ENCODE measurements at places on chromosomes 12 and 14.
A peak's percentile ranks its signal among the peaks of the same experiment; 100 is the strongest.

DNA sequence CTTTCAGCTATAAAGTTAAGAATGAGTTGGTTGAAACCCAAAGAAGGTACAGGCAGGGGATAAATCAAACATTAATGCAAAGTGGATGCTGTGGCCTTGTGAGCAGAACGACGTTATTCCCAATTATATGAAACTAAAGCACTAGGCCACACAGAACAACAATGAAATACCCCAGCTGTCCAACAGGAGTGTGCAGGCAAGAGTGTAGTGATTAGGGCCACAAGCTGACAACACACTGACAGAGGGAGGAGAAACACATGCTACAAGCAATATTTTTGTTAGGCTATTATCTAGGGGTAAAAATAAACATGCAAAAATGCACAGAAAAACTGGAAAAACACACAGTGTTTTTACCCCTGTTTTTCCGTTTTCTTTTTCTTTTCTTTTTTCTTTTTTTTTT lies 15.0 kb downstream of the MAP3K9 start:
- DNase-seq: no peak

GRCh38 chr12:91576432-91576831 lies 393.8 kb upstream of the DCN start:
- DNase-seq: no peak

- DNase-seq: no peak
Measured at GRCh38 chr12:114221957-114222630, 183.8 kb downstream of the TBX5 start.

DNA sequence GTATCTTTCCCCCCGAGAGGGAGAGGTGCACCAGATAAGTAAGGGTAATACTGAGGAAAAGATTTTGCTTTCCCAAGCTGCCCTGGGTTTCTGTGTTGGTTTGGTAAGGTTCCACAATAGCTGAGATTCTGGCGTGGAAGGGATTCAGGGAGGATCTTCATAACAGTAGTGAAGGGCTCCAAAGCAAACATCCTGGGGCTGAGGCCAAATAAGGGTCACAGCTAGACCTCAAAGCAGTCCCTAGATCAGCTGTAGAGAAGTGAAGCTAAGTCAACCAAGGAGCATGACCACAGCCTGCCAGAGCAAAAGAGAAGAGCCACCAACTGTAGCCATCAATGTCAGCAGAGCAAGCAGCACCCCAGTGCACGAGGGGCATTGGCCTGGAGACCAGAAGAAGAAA lies 73.2 kb upstream of the SLC35F4 start:
- no peak for DNase-seq

DNA sequence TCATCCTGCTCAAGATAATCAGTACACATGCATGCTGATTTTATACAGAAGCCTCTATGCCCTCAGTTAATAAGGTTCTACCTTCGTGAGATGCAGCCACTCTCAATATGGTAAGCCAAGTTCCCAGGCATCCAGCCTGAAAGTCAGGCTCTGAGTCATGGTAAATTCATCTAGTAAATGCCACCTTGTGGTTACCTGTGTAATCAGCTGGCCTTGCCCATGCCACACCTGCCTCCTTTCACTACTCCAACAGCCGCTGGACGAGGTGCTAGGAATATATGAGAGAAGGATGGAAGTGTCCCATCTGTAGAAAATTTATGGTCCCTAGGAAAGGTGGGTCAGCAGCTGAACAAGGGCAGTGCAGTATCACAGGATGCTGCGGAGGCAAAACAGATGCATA lies 207.3 kb downstream of the SSPN start:
- DNase-seq: no peak

DNA sequence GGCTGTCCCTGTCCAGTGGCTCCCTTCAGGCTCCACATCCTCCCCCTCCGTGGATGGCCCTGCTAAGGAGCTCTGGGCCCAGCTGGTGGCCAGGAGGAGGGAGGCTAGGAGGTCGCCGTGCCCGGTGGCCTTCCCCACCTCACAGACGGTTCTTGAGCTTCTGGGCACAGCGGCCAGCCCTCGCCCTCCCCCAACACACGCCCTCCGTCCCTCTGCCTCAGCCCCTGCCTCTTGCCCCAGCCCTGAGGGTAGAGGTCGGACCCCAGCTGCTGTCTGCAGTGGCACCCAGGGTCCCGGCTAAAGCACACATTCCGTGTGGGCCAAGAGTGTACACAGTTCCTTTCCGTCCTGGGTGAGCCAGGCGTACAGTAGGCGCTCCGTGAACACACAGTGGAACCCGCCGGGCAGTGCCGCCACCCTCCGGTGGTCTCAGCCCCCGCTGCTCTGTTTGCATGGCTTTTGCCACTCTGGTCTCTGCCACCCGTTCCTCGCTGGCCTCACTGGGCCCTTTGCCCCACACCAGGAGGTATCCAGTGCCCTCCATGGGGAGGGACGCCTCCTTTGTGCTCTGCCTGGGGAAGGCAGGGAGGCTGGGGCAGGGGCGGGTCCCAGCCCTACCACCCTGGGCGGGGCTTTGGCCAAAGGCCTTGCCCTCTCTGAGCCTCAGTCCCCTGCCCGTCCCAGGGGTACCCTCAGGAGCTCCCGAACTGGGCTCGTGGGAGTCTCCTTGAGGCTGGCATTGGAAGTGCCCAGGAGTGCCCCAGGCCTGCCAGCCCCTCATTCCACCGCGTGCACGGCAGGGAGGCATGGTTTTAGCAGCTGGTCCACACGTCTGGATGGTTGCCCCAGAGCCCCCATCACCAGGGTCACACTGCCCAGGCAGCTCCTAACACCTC lies 13.0 kb downstream of the TRMT61A start:
- no peak for DNase-seq

DNA sequence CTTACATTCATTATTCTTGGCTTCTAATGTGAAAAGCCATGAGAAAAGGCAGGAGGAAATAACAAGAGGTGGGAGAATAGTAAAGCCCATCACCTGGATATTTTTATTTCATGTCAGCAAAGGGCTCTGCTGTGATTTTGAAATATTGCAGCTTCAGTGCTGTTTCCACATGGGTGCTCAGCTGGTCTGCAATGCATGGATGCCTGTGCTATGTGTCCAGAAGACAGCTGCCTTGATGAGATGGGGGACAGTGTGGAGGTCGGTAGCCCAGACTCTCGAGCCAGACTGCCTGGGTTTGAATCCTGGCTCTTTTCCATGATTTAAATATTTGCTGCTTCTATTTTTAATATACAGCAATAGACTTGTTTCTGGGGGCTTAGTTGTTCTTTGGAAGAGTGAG lies 477.5 kb upstream of the GARIN6 start:
- DNase-seq: no peak

- DNase-seq: no peak
Measured at GRCh38 chr12:90322006-90322405, 613.4 kb upstream of the ATP2B1 start.

DNA sequence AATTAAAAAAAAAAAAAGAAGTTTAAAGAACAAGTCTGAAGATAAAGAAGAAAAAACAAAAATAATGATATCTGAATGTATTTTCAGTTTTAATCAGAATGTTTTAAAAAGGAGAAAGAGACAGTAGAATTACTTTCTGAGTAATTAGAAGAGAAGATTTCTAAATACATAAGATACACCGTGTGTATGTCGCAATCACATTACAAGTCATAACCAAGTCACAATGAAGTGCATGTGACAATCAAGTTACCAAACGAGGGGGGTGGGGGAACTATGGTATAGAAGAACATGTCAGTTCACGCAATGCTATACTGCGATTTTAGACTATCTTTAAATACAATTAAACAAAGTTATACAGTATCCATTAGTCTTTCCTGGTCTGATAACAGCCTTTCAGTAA lies 1464.1 kb upstream of the FLRT2 start:
- no peak for DNase-seq

GRCh38 chr12:52204095-52204930 lies 12.5 kb upstream of the KRT80 start:
- DNase-seq: peak; percentile 7

GRCh38 chr12:67816269-67816668 lies 167.7 kb downstream of the DYRK2 start:
- DNase-seq: no peak

- no peak for DNase-seq
Measured at GRCh38 chr12:75172611-75173010, 37.0 kb downstream of the KCNC2 start.

DNA sequence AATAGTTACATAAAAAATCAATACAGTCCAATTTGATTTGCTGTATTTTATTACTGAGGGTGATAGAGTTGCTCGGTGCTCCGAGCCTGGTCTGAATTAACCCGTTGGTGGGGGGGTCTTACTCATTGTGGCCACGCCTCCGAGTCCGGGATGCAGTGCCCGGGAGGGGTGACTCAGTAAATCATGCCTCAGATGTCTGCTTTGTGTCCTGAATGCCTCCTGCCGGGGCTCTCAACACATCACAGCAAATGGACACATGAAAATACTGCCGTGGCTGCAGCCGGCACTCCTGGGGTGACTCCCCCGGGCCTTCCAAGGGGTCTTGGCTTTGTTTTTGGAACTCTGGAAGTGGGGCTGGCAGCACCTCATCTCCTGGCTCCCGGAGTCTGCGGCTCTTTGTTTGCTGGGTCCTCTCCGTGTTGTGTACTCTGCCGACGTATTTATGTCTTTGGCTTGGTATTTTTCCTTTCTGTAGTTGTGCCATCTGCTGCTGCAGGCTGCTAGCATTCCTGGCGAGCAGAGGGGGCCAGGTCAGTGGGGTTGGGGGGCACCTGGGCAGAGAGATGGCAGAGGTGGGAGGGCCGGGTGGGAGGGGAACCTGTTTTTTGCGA lies 129.0 kb downstream of the AACS start:
- DNase-seq: no peak

DNA sequence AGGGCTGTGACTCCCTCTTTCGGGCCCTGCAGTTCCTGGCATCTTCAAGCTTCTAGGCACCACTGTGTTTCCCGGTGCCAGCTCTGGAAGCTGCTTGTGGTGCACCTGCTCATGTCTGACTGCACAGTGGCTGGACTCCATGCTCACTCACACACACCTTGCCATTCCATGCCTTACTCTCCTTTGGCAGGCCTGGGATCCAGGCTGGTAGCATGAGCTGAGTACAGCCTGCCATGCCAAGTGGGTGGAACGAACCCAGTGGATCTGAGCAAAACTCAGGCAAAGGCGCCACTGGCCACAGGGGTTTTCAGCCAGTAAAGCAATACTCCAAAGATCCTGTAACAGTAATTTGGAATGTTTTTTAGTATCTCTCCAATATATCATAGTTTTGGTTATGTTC lies 902.7 kb upstream of the USP15 start:
- no peak for DNase-seq

- DNase-seq: no peak
Measured at GRCh38 chr14:87312169-87312893, 680.7 kb downstream of the GALC start.

DNA sequence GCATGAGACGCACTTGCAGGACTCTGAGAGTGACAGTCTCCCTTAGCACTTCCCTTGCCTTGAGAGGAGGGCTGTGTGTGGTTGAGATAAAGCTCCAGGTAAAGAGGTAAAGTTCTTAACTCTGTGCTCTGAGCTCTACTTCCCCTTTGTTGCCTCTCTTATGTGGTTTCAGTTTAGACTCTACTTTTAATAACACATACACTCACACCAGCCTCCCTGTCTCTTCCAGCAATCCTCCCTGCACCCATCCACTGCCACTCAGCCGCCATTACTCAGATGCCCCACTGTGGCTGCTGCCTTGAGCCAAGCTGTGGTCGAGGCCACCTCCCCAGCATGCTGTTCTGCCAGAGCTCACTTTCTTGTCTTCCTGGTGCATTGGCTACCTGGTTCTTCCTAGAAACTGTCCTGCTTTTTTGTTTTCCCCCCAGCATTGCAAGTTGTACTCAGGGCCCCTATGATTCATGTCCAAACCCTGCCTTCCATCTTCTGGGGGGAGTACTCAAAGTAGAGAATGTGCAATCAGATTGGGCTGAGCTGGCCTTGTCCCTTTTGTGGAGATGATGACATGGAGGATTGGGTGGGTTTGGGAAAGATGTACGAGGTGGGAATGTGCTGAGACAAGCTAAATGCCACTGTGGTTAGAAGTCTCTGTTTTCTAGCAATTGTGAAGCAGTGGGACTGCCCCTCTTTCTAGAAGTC lies 115.5 kb upstream of the PARP11 start:
- peak; percentile 33 for DNase-seq

Measured in CD4-positive, alpha-beta T cell treated with Interleukin-15 for 1 hour (primary cell).